Activated CD8-positive, alpha-beta T cell treated with anti-CD3 and anti-CD28 coated beads for 36 hours (primary cell): ENCODE measurements at places on chromosomes 5 and 9. TPM values are rescaled to one million over a fixed set of nuclear protein-coding genes. Genes with fewer than 3 reads are reported as not detected.

NMUR2 gene
- not detected for total RNA-seq

C5orf46 gene
- not detected for total RNA-seq

CCNO gene
- total RNA-seq, result not detected

FGF18 gene
- not detected for total RNA-seq

ZNF300 gene
- 1.1 TPM for total RNA-seq

ASPN gene
- total RNA-seq, result not detected

HARS2 gene
- 26.1 TPM for total RNA-seq

GABBR2 gene
- not detected for total RNA-seq
